ENCODE measurements at places on chromosomes 2 and 18.

DNA sequence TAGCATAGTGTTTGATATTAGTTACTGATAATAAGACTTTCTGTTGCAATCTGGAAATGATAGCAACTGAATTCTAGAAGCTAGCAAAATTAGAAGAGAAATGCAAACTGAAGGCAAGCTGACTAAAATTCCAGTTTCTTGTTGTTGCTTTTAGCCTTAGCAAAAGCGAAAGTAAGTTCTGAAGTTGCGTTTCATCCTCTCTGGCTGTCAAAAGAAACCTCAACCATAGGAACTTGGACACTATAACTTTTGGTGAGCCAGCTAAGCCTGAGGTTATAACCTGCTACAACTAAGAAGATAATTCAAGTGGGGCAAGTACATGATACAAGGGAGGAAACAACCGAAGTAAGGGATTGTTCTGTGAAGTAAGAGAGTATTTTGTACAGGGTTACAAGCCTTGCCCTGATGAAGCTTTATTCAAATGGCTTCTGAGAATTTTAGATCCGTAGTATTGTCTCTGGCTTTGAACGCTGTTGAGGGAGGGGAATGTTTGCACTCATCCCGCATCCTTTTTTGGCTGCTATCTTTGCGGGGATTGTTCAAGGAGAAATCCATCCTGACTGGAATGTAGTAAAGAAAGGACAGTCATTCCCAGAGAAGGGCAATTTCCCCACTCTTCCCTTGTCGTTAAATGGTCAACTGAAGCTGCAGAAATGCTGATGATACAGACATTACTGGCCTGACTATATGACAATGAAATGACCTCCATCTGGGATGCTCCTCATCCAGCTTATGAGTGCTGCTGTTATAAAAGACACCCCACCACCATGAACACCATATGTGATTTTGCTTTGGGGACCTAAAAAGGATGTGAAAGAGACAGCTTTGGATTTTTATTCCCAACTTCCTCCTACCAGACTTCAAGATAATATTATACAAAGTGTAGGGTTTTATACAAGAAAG, 7.0 kb upstream of the TMX3 start:
- DNase-seq, result no peak

GRCh38 chr2:189982780-189983394, 79.6 kb downstream of the MSTN start:
- DNase-seq, result no peak

DNA sequence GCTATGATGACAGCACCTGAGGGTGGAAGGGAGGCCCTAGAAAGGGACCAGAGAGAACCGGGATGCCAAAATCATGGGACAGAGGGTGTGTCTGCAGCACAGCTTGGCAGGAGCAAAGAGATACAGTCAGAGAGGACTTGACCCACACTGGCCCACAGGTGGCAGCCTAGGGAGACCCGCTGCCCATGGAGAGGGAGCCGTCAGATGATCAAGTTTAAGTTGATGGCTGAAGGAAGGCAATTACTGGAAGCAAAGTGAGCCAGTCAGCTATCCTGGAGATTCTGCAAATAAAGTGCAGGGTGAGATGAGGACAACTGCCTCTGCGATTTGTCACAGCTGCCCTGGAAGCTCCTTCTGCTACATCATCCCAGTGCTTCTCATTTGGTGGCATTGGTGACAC, 74.0 kb downstream of the CMPK2 start:
- DNase-seq, result no peak

DNA sequence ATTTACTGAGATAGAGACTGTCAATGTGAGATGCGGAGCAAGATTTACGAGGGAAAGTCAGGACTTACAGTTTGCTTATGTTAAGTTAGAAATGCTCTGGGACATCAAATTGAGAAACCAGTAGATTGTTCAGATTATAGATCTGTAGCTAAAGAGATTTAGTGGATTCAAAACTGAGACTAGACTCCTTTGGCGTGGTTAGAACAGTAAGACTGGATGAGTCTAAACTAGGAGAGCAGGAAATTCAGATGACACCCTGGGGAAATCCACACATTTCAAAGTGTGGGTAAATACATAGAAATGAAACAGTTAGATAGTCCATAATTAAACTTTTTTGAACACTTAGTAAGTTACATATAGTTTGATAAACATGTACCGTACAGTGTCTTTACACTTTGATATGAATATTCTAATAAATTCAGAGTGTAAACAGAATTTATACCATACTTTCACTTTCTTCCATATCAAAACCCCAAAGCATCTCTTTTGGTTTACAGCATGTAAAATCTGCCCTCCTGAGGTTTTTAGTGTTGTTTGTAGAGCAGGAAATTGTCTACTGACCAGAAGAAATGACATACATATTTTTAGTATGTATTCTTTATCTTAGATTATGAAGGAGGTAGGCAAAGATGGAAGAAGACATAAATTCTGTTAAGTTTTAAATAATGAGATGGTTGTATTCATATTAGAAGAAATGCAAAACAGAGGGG, 231.5 kb downstream of the NYAP2 start:
- no peak for DNase-seq
